Nucleus accumbens (tissue), 56 donors: ENCODE measurements at places on chromosomes 12 and 14.
A peak's percentile ranks its signal among the peaks of the same experiment; 100 is the strongest.

DNA sequence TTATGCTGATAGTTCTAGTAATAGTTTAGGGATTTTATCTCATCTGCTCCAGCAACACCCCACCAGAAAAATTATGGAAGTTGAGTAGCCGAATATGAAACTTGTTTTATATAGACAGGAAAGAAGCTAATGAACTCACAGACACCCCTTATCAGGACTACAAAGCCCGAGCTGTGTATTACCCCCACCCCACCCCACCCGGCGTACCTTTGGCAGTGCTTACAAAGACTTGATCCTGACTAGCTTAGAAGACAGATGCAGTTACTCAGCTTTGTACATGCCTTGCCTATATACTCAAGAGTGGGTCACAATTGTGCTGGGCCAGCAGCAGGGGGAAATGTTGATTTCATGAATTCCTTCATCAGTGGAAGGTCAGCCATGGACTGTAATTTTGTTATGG, 22.4 kb downstream of the PROX2 start:
- no peak for DNase-seq

DNA sequence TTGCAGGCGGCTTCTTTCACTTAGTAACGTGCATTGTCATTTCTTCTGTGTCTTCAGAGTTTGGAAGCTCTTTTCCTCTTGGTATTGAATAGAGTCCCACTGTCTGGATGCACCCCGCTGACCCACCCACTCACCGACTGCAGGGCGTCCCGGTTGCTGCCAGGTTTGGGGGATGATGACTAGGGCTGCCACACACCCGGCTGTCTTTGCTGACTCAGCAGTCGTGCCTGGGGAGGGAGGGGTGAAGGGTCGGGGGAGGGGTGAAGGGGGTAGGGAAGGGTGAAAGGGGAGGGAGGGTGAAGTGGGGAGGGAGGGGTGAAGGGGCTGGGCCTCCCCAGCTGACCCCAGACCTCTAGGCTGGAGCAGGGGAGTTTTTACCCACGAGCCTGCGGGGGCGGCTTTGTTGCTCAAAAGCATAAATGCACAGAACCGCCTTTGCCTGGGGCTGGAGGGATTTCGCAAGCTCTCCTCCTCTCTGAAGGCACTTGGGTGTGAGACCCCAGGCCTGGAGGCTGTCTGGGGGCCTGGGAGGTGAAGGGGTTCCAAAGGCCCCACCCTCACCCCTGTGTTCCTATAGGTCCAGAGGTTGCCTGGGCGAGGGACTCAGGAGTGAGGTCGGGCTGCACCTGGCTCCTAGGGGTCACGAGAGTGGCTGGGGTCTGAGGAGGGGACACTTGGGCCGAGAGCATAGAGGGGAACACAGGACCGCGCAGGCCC, 31.3 kb upstream of the ULK1 start:
- no peak for DNase-seq

DNA sequence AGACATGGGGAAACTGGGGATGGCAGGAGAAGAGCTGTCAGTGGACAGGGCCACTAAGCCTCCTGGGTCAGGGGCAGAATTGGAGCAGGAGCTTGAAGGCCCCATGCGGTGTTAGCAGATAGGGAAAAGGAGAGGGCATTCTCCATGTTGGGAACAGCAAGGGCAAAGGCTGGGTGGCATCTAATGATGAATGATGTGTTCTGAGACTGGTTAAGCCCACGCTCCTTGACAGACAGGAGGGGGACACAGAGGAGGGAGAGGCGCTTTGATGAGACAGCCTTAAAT, 63.0 kb downstream of the CLMN start:
- no peak for DNase-seq

DNA sequence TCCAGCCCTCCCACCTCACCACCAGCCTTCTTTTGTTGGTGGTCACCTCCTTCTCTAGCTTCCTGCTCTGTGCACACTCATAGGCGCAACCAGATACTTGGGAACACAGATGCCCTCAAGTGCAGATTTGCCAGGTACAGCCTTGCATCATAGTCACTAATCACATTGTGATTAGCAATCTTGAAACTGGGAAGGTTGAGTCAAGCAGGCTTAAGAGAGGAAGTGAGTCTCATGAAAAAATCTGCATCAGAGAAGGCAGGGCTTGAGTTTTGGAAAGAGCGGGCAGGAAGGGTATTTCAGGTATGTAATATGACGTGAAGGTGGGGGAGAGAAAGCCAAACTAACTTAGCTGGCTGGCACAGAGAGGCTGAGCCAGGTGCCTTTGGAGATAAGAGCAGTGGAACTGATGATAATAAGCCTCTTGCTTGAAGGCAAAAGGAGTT, 2.7 kb upstream of the RABGGTA start:
- no peak for DNase-seq

DNA sequence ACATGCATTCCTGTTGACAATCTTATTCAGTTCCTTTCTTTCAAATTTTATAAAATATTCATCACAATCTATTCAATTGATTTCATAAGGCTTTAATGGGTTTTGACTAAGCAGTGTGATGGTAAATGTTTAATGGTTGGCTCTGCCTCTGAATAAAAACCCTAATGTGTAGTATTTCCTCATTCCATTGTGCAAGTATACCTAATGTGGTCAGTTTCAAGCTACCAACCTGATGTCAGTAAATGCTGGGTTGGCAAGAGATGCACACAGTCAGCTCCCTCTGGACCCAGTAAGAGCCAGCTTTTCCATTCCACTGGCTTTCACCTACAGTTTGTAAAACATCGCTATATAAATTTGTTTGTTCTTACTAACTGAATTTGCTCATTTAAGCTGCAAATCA, 53.9 kb downstream of the METTL25 start:
- DNase-seq = no peak

DNA sequence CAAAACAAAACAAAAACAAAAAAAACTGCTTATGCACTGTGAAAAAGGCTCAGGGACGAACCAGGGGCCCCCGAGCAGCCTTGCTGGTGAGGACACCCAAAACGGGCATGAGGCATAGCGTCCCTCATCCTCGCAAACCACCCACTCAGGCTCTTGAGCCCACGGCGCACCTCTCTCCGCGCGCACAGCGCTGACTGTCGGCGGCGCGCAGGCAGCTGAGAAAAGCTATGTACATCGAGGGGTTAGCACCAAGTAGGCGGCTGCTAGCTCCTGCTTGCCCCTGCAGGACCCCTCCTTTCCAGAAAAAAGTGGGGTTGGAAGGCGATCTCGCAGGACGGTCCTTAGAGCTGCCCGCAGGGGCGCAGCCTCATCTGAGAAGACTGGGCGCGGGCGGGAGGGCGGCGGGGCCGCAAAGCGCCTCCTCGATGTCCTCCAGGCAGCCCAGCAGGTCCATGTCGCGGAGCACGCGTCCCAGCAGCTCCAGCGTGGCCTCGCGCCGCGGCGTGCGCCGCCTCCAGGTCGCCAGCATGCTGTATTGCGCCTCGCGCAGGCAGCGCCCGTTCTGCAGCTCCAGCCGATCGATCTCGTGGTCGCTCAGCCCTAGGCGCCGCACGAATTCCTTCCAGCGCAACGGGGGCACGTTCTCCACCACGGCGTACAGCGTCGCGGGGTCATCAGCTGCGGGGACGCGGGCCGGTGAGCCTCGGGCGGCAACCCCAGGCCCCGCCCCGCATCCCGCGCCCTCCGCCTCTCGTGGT, 12.8 kb downstream of the TNFRSF1A start:
- no peak for DNase-seq

DNA sequence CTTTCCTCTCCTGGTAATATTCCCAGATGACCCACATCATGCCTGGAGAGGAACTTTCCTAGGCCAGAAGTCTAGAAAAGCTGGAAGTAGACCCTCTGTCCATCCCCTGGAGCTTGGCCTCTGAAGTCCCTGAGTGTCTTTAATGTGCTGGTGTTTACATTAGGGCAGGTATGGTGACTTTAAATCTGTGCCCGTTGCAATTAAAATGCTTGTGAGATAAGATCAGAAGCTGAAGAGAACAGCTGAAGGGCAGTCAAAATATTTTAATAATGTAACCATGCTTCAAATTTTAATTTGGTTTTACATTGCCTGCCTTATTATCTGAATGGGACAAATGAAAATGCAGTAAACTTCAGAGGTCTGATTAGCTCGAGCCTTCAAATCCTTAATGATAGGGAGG, 1022.5 kb downstream of the BCL11B start:
- DNase-seq = no peak

- no peak for DNase-seq
Measured at GRCh38 chr12:30988646-30989286, 62.2 kb downstream of the TSPAN11 start.

DNA sequence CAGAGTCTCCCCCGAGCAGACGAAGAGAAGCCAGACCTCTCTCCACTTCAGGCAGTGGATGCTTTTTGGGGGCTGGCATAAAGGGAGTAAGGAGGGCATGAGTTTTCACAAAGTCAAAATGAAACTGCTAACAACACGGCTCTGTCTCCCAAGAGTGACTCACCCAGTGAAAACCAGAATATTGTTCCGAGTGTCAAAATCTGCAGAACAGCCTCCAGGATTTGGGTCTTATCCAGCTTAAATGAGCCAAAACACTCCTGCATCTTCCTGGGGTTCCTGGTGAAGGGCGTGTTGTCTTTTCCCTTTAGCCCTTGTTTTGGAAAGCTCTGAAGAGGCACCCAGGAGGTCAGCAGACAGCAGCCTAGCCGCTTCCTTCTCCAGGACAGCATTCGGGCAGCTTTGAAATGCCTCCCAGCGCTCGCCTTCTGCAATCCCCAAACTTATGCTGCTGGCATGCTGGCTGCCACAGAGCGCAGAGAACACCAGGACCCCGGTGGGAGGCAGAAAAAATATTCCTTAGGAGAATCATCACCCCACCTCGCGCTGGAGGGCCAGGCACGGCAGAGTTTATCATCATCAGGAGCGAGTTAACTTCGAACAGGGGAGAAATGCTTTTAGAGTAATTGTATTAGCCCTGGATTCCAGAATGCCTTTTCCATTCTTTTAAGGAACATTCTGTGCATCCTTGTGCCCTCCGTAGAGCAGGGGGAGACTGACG, 117.7 kb upstream of the NCOR2 start:
- DNase-seq = peak; percentile 38

DNA sequence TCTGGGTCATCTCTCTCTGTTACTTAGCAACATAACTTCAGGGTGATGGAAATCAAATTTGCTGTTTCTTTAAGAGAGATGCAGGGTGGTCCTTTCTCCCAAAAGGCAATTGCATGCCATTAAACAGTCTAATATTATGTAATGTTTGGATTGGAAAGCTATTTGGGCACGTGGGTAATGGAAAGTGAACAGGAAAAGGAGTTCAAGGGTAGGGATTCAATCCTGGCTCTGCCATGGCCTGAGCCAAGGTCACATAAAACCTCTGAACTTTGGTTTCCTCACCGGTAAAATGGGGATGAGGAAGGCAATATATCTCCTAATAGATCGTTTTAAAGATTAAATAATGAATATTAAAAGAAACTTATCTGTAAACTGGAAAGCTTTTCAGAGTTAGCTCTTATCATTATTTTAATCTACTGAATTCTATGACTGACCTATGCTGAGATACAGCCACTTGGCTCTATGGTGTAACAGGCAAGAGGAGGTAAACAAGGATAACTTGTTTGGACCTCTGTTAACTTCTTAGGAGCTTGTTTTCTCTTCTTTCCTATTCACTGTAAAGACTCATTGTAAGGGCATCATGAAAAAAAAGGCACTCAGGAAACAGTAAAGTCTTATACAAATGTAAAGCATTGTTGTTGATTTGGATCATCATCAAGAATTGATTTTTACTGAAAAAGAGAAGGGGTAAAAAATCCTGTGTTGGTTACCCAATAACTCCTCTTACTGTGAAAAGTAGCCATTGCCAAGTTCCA, 55.7 kb upstream of the OVCH1 start:
- DNase-seq = no peak

- no peak for DNase-seq
Measured at GRCh38 chr12:46489951-46490388, 117.4 kb upstream of the SLC38A2 start.

GRCh38 chr12:93319523-93320050, 58.1 kb upstream of the NUDT4 start:
- no peak for DNase-seq

DNA sequence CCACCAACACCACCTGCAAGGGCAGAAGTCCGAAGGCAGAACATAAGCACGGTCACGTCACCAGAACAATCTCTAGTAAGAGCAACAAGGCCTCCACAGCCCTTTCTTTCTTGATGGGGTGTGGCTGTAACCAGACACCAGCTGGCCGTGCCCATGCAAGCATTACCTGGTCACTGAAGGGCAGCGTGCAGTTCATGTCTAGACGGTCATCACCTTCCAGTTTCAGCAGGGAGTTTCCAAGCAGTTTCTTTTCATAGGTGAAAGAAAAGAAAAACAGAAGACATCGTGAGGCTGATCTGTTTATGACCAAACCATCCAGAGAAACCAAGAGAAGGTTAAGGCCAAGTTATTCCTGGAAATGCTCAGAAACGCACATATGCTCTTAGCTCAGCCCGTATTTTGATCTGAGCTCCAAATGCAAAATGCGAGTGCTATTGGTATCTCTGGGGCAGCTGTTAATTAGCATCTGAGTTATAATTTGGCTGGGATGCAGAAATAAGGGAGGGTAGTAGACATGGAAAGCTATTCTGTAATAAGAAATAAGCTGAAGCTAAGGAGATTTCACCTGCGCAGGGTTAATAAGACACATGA, 42.5 kb downstream of the PRKAB1 start:
- DNase-seq = no peak

DNA sequence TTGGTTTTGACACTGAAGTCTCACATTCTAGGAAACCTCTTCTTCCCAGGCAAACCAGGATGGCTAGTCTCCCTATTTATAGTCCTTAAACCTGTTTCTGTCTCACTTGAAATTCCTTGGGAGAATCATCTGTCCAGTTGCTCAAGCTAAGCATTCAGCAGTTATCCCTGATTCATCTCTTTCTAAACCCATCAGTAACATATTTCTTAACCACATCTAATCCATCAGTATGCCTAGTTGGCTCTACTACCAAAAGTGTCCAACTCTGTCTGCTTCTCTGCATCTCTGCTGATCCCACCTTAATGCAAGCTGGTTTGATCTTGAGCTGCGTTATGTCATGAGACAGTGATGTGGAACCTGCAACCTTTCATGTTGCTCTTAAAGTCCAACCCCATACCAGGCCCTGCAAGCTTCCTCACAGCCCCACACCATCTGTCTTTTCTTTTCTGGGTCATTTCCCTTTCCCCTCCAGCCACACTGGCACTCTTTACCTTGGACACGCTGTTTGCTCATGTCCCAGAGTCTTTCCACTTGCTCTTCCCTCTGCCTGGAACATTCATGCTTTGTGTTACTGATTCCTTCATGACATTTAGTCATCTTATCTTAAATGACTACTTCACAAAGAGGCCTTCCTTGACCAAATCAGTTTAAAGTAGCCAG, 380.8 kb upstream of the RGS6 start:
- no peak for DNase-seq

GRCh38 chr12:112978163-112979040, at the start of gene OAS2:
TSS of gene OAS2 (plus strand) at chr12:112978519. CDS start at chr12:112978609, 90 bp downstream.
- DNase-seq = peak; percentile 31

GRCh38 chr12:120369603-120370342, 809 bp upstream of the MSI1 start:
- DNase-seq = no peak

DNA sequence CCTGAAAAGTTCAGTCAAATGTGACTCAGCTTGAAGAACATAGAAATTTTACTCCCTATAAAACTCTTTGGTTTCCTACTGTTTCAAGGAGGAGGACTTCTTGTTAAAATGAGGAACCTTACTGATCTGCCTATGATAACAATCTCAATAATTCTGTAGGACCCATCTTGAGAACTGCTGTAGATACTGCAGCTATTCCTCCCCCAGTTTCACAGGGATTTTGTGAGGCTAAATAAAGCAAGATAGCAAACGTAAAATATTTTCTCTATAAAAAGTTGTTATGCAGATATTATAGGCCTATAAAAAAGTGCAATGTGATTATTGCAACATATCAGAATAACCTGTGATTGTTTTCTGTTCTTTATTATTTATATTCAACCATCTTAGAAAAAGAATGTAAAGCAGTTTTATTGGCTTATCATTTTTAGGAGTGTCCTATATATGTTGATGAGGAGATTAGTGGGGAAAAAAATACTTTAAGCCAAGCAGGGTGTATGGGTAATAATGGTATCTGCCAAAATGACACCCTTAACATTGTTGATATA, 12.1 kb downstream of the CLEC14A start:
- no peak for DNase-seq
